ENCODE measurements at places on chromosomes 4 and X.

DNA sequence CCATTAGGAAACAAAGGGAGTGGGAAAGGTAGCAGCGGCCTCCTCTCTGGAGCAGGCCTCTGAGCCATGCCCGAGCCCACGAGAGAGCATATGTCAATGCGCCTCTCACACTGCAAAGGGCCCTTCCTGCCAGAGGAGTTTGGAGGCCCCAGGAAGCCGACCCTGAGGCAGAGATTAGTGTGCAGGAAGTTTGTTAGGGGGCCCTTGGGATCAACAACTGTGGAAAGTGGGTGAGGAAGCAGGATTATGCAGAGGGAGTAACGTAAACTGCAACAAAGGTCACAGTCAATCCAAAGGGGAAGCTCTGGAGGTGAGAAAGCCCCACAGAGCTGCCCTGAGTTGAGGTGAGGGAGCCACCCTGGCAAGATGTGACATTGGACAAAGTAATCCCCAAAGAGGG, 17.4 kb downstream of the RTL5 start:
- no peak for DNase-seq

GRCh38 chr4:124591637-124592036, 120.9 kb downstream of the ANKRD50 start:
- DNase-seq: no peak

DNA sequence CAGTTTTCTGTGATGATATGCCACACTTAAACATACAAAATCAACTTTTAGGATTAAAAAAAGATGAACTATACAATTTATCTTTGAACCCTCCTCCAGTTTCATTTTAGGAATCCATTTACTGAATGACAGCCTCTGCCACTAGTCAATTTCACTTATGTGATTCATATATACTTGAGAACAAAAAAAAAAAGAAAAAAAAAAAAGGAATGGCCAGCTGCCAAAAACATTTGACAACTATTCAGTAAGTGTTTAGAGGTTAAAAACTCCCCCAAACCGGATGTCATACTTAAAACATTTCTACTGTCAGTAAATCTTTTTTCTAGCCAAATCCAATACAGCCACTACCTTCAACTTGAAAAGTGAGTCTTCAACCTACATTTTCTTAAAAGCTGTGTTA, 266.7 kb upstream of the MAGEB2 start:
- no peak for DNase-seq

GRCh38 chrX:125398959-125399440, 79.3 kb downstream of the TEX13C start:
- no peak for DNase-seq

- DNase-seq: no peak
Measured at GRCh38 chr4:181962321-181962720, 280.9 kb upstream of the TENM3 start.

- no peak for DNase-seq
Measured at GRCh38 chr4:110287130-110287529, 88.7 kb upstream of the ELOVL6 start.

DNA sequence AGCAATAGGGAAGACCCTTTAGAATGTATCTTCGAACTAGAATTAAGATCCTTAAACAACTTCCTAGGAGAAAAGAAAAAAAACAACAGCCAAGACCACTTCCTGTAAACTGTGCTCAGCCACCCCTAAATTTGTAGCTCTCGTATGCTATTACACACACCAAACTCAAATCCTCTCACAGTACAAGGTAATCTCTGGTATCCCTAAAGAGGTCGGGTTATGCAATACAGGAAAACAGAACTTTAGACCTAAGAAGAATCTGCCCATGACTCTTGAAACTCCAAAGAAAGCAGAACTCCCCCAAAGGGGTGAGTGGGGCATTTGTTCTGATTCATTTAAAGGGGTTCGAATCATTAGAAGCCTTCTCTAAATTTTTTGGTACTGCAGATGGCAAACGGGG, 170.9 kb upstream of the CASK start:
- DNase-seq: no peak

- DNase-seq: peak; percentile 20
Measured at GRCh38 chrX:47311932-47312774, 58.2 kb upstream of the ZNF157 start.

- no peak for DNase-seq
Measured at GRCh38 chrX:78102091-78102490, 2.0 kb upstream of the PGK1 start.

DNA sequence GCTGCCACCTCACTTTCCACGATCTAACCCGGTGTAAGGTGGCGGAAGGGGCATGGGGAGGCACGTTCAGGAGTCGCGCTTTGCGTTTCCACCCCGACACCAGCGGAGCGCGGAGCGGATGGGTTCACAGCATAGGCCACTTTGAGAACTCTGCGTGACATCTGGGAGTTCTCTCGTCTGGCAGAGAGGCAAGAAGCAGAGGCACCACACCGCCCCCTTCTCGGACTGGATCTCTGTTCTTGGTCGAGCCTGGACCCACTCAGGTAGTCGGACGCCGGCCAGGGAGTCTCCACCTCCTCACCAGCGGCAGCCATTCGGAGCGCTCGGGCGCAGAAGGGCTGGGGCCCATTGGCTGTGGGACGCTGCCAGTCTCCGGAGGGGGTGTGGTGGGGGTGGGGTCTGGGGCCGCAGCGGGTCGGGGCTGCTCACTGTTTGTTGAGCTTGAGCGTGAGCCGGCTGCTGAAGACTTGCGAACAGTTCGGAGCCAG, at the start of gene DACH2:
Gene DACH2, plus strand, starts transcription at position 428 of the 488 bp plus-strand sequence.
- DNase-seq: no peak

- DNase-seq: no peak
Measured at GRCh38 chr4:80507077-80507476, 171.5 kb downstream of the CFAP299 start.

DNA sequence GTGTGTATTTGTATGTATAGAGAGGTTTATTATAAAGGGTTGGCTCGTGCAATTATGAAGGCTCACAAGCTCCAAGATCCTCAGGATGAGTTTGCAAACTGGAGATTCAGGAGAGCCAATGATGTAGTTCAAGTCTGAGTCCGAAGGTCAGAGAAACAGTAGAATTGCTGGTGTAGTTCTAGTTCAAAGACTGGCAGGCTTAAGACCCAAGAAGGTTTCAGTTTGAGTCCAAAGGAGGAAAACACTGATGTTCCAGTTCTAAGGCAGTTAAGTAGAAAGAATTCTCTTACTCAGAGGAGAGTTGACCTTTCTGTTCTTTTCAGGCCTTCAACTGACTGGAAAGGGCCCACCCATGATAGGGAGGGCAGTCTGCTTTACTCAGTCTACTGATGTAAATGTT, 89.1 kb downstream of the PTPN13 start:
- no peak for DNase-seq

GRCh38 chr4:47550899-47551548, 65.9 kb downstream of the ATP10D start:
- DNase-seq: no peak

- no peak for DNase-seq
Measured at GRCh38 chr4:77188498-77189220, 31.7 kb downstream of the CCNG2 start.

- no peak for DNase-seq
Measured at GRCh38 chrX:9286234-9286633, 178.6 kb upstream of the TBL1X start.

- no peak for DNase-seq
Measured at GRCh38 chrX:19611636-19612376, 96.5 kb upstream of the MAP3K15 start.

DNA sequence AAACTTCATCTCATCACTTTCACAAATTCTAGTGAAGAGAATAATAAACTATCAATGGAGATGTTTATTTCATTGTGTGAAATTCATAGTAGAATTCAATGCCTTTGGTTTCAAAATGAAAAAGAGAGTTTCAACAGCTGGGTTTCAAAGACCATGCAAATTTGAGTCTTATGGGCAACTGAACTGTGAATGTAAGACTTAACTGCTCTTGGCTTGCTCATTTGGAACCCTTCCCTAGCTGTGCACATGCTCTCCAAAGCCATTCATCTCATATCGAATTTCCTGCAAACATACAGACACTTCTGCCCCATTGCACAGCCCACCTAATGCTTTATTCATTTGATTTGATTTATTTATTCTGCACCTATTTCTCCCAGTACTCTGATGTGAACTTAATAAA, 154.5 kb downstream of the GRXCR1 start:
- no peak for DNase-seq

- DNase-seq: peak; percentile 30
Measured at GRCh38 chrX:124347242-124347641, 879 bp downstream of the SH2D1A start.

DNA sequence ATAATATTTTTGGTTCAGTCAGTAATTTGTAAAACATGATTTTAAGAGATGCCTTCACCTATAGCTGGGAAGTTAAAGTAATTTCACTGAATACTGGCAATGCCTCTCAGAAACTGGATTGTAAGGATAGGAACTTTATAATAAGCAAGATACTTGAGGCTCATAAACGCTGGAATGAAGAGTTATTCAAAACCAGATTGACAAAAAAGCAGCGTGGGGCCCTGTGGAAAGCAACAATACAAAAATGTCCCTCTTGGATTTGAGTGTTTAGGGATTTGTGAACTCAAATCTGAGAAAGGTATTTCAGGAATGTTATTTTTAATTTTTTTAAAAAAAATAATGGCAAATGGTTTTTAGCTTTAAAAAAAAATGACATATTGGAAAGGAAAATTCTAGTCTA, 94.6 kb downstream of the ANK2 start:
- DNase-seq: no peak

DNA sequence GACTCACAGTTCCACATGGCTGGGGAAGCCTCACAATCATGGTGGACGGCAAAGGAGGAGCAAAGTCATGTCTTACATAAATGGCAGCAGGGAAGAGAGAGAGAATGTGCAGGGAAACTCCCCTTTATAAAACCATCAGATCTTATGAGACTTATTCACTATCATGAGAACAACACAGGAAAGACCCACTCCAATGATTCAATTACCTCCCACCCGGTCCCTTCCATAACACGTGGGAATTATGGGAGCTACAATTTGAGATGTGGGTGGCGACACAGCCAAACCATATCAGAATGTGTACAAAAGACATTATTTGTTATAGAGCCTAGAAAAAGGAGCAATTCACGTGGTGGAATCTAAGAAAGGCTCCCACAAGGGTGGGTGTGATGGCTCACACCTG, 10.8 kb upstream of the HERC6 start:
- no peak for DNase-seq

- DNase-seq: no peak
Measured at GRCh38 chr4:120870279-120870673, 52.2 kb downstream of the PRDM5 start.

GRCh38 chr4:82255657-82256056, 118.1 kb downstream of the HNRNPD start:
- no peak for DNase-seq

- DNase-seq: no peak
Measured at GRCh38 chr4:169566021-169566818, 46.2 kb downstream of the NEK1 start.

- DNase-seq: no peak
Measured at GRCh38 chr4:183504930-183505610, at the start of gene ING2. Gene ING2 (plus strand): TSS chr4:183505058. CDS start chr4:183505196, 138 bp downstream.

- DNase-seq: no peak
Measured at GRCh38 chrX:109184506-109185139, 297.3 kb downstream of the GUCY2F start.
